Omental fat pad (tissue), 4 donors: ENCODE measurements at places on chromosomes 7 and 10.

- DNase-seq: no peak
Measured at GRCh38 chr7:81110673-81111072, 191.8 kb upstream of the SEMA3C start.

- DNase-seq: no peak
Measured at GRCh38 chr10:22489467-22489866, 144.2 kb downstream of the SPAG6 start.

DNA sequence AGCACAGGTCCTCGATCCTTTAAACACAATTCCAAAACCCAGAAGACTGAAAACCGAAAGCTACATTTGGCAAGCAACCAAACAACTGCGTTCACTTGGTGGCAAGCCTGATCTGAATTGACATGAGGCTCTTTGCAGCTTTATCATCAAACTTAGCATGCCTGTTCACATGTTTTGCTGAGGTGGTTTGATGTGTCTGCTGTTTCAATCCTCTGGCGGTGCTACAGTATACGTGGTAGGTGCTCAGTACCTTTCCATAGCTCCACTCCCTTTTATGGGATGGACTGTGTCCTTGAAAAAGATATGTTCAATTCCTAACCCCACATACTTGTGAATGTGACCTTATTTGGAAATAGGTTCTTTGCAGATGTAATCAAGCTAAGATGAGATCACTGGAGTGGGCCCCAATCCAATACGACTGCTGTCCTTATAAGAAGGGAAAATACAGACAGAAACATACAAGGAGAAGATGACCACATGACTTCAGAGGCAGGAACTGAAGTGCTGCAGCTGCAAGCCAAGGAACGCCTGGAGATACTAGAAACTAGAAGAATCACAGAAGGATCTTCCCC, 33.4 kb downstream of the CCDC6 start:
- DNase-seq: no peak

DNA sequence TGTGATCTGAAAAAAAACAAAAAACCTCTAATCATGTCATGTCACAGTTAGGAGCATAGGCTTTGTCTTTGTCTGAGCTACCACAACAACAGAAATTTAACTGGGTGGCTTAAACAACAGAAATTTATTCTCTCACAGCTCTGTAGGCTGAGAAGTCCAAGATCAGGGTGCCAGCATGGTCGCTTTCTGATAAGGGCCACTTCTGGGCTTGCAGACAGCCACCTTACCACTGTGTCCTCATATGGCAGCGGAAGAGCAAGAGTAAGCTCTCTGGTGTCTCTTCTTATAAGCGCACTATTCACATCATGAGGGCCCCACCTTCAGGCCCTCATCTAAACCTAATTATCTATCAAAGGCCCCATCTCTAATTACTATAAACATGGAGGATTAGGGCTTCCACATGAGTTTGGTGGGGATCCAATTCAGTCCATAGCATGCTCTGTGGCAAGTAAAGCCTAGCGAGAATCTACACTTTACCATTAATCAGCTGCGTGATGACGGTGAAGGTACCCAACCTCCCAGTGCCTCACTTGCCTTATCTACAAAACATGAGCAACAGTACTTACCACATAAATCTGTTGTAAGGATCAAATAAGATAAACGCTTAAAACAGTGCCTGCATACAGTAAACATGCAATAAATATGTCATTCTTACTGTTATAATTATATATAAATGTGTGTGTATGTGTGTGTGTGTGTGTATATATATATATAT, 17.3 kb downstream of the ZNF438 start:
- DNase-seq: no peak

- no peak for DNase-seq
Measured at GRCh38 chr10:49598986-49599385, 11.1 kb upstream of the SLC18A3 start.

DNA sequence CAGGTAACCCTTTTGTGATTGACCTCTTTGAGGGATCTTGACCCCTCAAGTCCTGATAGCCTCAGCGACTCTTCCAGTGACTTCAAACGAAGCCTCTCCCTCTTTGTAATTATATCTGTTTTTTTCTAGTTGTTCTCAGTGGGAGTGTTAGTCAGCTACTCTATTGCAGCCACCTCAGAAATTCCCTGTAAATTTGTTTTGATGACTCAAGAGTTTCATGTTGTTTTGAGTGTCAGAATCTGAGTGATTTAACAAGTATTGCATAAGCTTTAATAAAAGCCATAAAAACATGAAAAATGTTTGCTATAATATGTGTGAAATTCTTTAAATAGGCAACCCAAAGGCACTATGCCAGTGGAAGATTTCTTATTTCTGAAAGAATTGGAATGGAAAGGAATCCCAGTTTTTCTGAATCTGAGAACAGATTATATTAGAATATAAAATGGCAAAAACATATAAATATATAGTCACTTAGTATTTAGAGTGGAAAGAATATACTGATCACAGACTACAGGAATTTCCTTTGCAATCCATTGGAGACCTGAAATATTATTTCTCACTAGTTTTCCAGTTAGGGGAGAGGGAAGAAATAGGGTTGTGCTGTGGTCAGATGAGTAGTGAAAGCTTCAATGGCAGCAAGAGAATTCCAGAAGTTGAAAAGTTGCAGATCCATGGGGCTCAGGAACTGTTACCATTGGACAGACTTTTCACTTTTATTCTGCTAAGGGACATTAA, 94.4 kb upstream of the SEMA3C start:
- no peak for DNase-seq

DNA sequence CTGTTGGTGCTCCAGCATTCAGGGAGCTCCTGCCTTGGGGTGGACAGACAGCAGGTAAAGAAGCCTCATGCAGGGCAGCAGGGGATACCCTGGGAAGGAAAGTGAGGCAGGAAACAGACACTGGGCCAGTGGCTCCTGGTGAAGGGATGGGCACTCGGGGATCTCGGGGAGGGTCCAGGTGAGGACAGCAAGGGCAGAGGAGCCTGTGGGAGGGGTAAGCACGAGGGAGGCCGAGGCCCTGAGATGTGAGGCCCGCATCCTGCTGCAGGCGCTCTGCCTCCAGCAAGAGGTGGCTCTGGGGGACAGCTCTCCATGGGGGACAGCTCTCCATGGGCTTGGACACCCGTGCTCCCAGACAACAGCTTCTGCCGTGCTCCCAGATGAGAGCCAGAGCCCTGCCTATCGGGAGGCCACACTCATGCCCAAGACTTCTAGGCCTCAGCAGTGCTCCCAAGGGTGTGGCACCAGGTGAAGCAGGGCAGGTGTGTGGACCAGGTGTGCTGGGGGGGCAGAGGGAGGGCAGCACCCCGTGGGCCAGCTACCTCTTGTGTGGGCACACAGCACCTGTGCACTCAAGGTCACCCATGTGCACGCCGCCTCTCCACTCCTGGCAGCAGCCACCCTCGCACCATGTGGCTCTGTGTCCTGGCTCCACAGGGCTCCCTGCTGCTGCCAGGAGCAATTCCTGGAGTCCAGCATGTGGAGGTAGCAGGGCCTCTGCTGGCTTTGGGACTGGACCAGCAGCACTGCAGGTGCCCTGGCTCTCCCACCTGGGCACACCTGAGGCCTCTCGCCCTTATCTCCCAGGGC, 93.6 kb upstream of the INSIG1 start:
- peak; percentile 20 for DNase-seq

DNA sequence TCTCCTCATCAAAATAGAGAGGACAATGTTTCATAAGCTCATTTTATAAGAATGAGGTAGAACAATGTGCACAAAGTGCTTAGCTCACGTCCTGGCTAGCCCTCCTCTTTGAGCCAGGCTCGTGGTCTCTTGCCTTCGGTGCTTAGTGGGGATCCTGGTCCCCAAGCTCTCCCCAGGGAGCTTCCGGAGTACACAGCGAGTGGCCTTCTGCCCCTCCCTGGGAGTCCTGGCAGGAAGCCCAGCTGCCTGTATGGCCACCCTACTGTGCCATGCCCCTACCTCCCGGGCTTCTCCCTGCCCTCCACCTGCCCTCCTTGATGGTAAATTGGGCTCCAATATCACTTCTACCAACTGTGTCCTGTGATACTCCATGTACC, 868 bp downstream of the MYO1G start:
- DNase-seq: no peak

DNA sequence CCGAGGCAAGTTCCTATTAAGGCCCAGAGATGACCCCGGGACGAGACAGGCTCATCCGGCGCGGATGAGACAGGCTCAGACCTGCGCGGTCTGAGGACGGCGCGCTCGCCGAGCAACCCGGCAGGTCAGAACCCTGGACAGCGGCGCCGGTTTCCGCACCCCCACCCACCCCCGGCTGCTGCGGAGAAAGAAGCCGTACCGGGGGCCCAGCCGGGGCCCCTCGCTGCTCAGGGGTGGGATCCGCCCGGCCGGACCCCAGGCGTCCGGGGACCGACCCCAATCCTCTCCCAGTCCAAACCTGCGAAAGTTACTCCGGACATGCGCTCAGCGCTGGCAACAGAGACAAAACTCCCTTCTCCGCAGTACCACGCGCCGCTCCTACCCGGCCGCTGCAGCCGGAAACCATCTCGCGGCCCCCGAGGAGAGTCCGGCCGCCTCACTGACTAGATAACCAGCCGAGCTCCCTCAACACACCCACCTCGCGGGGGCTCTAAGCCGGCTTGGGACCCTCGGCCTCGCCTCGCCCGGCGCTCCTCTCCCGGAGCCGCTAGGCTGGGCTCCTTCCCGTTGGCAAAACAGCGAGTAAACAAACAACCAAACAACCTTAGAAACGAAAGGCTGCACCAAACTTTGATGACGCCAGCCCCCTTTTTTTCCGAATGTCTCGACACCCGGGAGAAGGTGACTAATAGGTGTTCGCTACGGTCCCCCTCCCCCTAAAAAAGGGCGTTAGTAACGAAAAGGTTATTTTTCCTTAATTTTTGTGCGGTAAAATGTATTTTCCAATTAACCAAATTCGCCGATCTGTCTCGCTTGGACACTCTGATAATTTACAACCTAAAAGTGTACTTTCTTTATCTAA, 2.3 kb upstream of the DRGX start:
- DNase-seq: no peak

DNA sequence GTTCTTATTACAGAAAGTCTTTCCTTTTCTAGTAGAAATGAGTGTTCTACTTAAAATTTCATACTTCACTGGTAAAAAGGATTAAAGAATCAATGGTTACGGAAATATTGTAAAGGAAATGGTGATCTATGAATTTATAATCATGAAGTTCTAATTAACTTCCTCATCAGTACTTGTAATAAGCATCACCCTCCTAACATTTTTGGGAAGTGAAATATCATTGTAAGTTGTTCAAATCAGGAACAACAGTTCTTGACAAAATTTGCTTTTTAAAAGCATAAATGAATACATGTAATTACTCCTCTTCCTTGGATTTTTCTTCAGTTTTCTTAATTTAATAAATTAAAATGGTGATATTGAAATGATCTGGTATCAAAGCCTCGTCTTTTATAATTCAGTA, 5.6 kb upstream of the PCGF5 start:
- DNase-seq: no peak

DNA sequence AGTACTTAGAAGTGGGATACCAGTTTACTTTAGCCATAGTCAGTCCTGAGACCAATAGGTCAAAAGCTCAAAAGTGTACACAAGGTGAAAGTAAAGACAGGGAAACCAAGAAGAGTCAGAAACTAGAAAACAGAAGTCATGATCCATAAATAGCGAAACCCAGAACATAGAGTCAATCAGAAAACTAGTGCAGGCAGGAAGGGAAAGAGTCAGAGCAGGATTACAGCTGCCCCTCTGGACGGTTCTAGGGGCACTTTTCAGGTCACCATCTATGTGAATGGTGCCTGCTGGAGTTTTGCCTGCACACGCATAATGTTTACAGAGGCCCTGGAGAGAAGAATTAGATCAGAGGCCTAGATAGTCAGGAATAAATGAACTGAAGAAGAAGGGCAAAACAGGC, 22.4 kb upstream of the DMTF1 start:
- no peak for DNase-seq

- no peak for DNase-seq
Measured at GRCh38 chr10:22491931-22492615, 146.8 kb downstream of the SPAG6 start.

DNA sequence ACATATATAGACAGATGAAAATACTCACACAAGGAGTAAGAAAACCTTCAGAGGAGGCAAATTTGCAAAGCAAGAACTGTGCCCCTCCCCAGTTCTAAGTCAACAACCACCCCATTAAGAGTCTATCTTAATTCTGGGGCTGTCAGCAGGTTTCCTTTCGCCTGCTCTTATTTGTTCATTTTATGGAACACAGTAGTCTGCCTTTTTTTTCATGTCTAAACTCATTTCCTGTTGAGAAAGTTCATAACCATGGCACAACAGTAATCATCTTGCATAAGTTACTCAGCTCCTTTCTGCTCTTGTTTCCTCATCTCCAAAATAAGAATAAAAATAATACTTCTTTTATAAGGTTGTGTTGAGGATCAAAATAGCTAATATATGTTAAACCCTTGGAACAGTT, 25.8 kb upstream of the AMPH start:
- DNase-seq: no peak
